ENCODE measurements at places on chromosomes 1 and 21.

- DNase-seq, result no peak
- H3K4me1 ChIP-seq, result peaks cover 14% of the 10 kb centered on the region
- no peaks in the 10 kb centered on the region for H3K36me3 ChIP-seq
- no peak overlapping the region for H3K27ac ChIP-seq
- peaks cover 6% of the 10 kb centered on the region for H3K27me3 ChIP-seq
- no peak overlapping the region for H3K4me3 ChIP-seq
Observed at GRCh38 chr1:165894591-165894990, 67.2 kb downstream of the UCK2 start.

- no peak overlapping the region for H3K4me3 ChIP-seq
- no peaks in the 10 kb centered on the region for H3K36me3 ChIP-seq
- no peaks in the 10 kb centered on the region for H3K27me3 ChIP-seq
Observed at GRCh38 chr1:64423526-64423925, 46.4 kb upstream of the CACHD1 start.

DNA sequence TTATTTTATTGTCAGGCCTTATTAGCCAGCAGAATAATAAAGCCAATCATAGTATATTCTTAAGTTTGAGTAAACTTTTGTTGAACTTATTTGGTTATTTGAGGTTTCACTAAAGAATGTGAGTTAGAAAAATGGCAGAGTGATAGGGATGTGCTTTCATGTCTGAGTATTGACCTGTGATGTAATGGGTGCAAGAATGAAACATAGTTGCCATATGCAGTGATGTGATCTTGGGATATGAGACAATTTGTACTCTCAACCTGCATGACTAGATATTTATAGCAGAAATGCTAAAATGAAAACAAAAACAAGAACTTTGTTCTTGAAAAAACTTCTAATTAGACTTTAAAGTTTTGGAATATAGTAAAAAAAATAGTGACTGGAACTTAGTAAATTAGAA, 97.9 kb downstream of the DISP1 start:
- H3K4me3 ChIP-seq, result no peak overlapping the region
- H3K4me1 ChIP-seq, result no peaks in the 10 kb centered on the region
- no peak overlapping the region for H3K27ac ChIP-seq

DNA sequence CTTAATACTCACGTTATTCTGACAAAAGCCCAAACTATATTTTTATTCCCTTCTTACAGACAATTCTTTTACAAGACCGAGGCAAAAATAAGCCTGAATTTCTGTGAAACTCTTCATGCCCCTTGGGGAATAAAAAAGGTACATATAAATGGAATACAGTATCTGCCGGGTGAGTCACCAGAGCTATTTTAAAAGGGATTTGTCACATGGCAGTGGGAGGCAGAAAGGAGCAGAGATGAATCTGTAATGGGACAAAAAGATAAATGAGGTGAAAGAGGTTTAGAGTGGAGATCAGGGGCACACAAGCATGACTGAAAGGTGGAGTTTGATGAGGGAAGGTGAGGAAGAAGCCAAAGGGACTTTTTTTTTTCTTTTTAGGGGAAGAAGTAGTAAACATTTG, 8.8 kb downstream of the XCL1 start:
- no peaks in the 10 kb centered on the region for H3K27me3 ChIP-seq
- peaks cover 4% of the 10 kb centered on the region for H3K36me3 ChIP-seq
- H3K27ac ChIP-seq, result no peak overlapping the region

DNA sequence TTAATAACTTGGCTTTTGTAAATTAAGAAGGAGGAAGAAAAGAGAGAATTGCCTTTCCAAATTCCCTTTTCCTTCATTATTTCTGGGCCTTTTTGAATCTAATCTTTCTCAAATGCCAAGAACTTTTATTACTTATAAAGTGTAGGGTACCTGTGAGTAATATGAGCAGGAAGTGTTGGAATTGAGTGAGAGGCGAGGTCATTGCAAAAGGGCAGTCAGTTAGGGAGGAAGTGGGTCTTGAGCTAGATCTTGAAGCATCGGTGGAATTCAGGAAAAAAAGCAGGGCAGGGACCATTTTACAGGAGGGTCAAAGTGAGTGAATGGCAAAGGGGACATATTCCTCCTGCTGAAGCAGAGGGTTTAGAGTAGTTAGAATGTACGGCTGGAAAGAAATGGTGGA, 23.4 kb downstream of the DDI2 start:
- no peak for DNase-seq
- H3K4me1 ChIP-seq, result no peaks in the 10 kb centered on the region
- H3K27me3 ChIP-seq, result peaks cover 1% of the 10 kb centered on the region
- no peak overlapping the region for H3K27ac ChIP-seq
- peaks cover 5% of the 10 kb centered on the region for H3K36me3 ChIP-seq

DNA sequence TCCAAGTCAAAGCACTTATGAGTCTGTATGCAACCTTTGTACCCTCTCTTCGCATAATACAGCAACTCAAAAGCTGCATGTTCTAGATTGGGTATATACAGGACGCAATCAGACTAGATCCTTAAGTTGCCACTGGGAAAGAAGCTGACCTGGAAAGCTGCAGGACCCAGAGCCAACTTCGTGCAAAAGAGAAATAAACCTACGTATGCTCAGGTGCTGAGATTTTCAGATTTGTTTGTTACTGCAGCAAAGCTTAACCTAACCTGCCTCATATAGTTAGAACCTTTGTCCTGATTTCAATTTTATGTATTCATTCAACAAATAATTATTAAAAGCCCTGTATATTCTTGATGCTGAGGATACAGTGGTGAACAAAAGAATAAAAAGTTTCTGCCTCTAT, 139.7 kb downstream of the SLC30A10 start:
- H3K4me3 ChIP-seq, result no peak overlapping the region
- H3K36me3 ChIP-seq, result no peaks in the 10 kb centered on the region
- H3K27ac ChIP-seq, result no peak overlapping the region
- no peak for DNase-seq
- no peaks in the 10 kb centered on the region for H3K4me1 ChIP-seq

DNA sequence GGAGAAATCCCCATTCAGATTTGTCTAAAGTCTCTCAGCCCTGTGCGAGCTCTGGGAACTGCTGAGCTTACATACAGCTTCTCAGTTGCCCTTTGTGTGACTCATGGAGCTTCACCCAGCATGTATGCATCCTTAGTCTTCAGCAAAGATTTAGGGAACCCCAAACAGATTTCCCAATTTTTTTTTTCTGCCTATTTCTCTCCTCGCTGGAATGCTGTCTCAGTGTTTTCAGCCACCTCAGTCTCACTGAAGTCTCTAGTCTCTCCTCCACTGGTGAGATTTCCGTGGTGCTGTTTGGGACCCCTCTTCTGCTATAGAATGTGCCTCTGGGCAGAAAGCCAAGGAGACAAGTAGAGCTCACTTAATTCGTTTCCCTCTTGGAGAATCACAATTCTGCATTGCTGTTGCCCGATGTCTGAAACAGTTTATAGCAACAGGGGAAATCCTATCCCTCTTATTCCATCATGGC, 28.1 kb upstream of the TXLNA start:
- no peak overlapping the region for H3K4me3 ChIP-seq
- H3K4me1 ChIP-seq, result no peaks in the 10 kb centered on the region
- peak overlapping the region; percentile 31 for H3K27ac ChIP-seq
- DNase-seq, result no peak

DNA sequence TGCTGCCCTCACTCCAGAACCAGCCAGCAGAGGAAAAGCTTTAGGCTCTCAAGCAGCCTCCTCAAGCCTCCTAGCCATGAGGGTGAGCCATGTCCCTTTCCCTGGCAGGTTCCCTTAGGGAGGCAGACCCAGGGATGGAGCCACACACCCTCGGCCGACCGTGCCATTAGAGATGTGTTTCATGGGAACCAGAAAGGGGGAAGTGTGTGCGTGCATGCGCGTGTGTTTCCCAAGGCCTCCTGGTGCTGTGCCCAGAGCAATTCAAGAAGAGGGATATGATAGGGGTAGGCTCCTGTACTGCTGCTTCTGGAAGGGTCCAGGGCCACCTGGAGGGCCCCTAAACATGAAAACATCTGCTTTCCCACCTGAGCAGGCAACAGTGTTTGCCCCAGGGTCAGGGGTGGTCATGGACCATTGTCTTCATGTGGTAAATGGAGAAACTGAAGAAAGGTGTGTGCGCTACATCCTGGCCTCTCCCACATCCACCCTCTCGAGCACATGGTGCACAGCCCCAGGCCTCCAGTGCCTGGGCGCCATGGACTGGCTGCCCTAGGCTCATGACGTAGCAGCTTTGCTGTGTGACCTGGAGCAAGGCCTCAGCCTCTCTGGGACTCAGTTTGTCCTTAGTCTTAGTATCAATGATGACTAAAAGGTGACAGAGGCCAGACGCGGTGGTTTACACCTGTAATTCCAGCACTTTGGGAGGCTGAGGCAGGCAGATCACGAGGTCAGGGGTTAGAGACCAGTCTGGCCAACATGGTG, 48.1 kb downstream of the SYF2 start:
- DNase-seq, result no peak
- H3K27me3 ChIP-seq, result peaks cover 2% of the 10 kb centered on the region
- no peaks in the 10 kb centered on the region for H3K36me3 ChIP-seq
- peaks cover 3% of the 10 kb centered on the region for H3K4me1 ChIP-seq

- peak overlapping the region; percentile 96 for H3K27ac ChIP-seq
- H3K27me3 ChIP-seq, result peaks cover 20% of the 10 kb centered on the region
- peaks cover 19% of the 10 kb centered on the region for H3K36me3 ChIP-seq
- DNase-seq, result no peak
Observed at GRCh38 chr1:203305809-203306088, 430 bp downstream of the BTG2 start.

DNA sequence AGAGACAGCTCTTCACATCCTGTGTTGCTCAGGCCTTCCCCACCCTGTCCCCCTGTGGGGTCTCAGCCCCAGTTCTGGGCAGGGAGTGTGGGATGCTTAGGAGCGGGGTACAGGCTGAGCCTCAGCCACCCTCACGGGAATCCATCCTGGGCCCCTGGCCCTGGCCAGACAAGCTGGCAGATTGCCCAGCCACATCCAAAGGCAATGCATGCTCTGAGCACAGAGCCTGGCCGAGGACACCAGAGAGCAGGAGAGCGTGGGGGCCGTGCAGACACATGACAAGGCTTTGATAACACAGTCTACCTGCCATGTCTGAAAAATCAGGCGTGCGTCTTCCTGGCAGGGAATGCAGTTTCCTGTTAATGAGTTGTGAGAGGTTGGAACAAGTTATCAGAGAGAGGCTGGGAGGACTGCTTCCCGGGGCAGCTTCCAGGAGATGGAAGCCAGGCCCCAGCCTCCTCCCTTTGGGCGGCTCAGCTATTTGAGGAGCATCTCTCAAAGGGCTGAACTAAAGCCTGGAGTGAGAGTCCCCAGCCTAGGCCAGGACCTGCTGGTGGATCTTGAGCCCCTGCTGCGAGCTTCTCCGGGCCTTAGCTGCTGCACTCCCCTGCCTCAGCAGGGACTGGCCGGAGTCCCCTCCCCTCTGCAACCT, 72.2 kb upstream of the SELENON start:
- no peaks in the 10 kb centered on the region for H3K27me3 ChIP-seq
- H3K27ac ChIP-seq, result peak overlapping the region; percentile 55
- peak; percentile 39 for DNase-seq
- no peak overlapping the region for H3K4me3 ChIP-seq

- H3K36me3 ChIP-seq, result no peaks in the 10 kb centered on the region
- peaks cover 11% of the 10 kb centered on the region for H3K4me1 ChIP-seq
- no peak overlapping the region for H3K4me3 ChIP-seq
- no peak for DNase-seq
- no peak overlapping the region for H3K27ac ChIP-seq
Observed at GRCh38 chr1:172394141-172394751, 26.2 kb upstream of the C1orf105 start.

- no peaks in the 10 kb centered on the region for H3K4me1 ChIP-seq
- DNase-seq, result no peak
- peaks cover 5% of the 10 kb centered on the region for H3K36me3 ChIP-seq
- H3K27ac ChIP-seq, result no peak overlapping the region
Observed at GRCh38 chr1:151574575-151575529, 34.7 kb downstream of the TUFT1 start.

GRCh38 chr1:187794561-187794960, 965.8 kb downstream of the PLA2G4A start:
- H3K27ac ChIP-seq, result no peak overlapping the region
- no peak overlapping the region for H3K4me3 ChIP-seq
- no peak for DNase-seq
- H3K4me1 ChIP-seq, result no peaks in the 10 kb centered on the region
- H3K36me3 ChIP-seq, result no peaks in the 10 kb centered on the region

GRCh38 chr1:209876078-209876800, 48.5 kb downstream of the UTP25 start:
- H3K27ac ChIP-seq, result no peak overlapping the region
- H3K4me3 ChIP-seq, result no peak overlapping the region
- no peaks in the 10 kb centered on the region for H3K36me3 ChIP-seq
- H3K27me3 ChIP-seq, result no peaks in the 10 kb centered on the region

GRCh38 chr1:26145041-26145959, 13.6 kb upstream of the FAM110D start:
- DNase-seq, result peak; percentile 81
- no peak overlapping the region for H3K4me3 ChIP-seq
- H3K4me1 ChIP-seq, result no peaks in the 10 kb centered on the region
- no peaks in the 10 kb centered on the region for H3K36me3 ChIP-seq
- H3K27ac ChIP-seq, result no peak overlapping the region
- H3K27me3 ChIP-seq, result no peaks in the 10 kb centered on the region

DNA sequence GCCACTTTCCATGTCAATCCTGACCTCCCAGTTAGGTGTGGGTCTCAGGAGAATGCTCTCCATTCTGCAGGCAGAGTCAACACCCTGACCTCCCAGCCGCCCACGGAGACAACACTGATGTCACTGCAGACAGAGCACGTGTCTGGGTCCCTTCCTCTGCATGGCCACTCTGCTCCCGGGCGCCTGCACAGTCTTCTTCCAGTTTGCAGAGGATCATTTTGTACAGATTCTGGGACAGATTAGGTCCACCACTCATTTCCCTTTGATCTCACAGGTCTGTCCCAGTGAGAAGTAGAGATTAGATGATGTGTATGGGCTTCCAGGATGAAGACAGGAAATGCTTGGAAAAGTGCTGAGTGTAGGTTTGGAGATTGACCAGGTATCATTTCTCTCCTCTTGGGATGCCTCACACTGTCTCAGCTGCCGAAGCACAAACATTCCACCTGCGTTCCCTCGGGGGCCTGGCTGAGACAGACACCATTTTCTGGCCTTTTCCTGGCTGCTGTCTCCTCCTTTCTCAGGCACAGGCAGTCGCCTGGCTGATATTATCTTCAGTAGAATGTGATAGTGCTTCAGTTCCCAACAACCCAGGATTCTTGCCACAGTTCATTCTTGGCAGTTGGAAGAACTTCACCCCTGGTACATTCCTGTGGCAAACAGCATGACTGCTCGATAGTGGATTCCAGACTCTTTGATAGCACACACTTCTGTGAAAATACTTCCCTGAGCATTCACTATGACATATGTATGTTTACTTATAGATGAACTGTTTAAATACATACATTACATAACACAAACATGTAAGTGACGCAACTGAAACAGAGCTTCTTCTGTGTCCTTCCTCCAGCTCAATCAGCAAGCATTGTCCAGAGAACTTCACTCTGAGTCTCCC, 7.9 kb downstream of the MYBPHL start:
- no peak overlapping the region for H3K4me3 ChIP-seq
- no peak for DNase-seq
- no peaks in the 10 kb centered on the region for H3K27me3 ChIP-seq
- peaks cover 5% of the 10 kb centered on the region for H3K36me3 ChIP-seq
- H3K4me1 ChIP-seq, result peaks cover 24% of the 10 kb centered on the region

GRCh38 chr1:119132179-119132578, 8.3 kb downstream of the WARS2 start:
- no peak overlapping the region for H3K27ac ChIP-seq
- H3K4me1 ChIP-seq, result no peaks in the 10 kb centered on the region
- H3K36me3 ChIP-seq, result no peaks in the 10 kb centered on the region
- no peak for DNase-seq

- DNase-seq, result no peak
- no peak overlapping the region for H3K4me3 ChIP-seq
- H3K27ac ChIP-seq, result no peak overlapping the region
- H3K4me1 ChIP-seq, result no peaks in the 10 kb centered on the region
- H3K36me3 ChIP-seq, result no peaks in the 10 kb centered on the region
Observed at GRCh38 chr1:247647864-247648263, 31.7 kb downstream of the OR13G1 start.
